ENCODE measurements at places on chromosomes 5 and 9. TPM values are rescaled to one million over a fixed set of nuclear protein-coding genes. Genes with fewer than 3 reads are reported as not detected.

The FBXW5 gene
- 74.1 TPM for total RNA-seq

The PRXL2C gene
- total RNA-seq = 23.7 TPM

The PCDHB5 gene
- 0.60 TPM for total RNA-seq

The OR13C9 gene
- total RNA-seq = not detected

The LCN1 gene
- total RNA-seq = not detected

The GARNL3 gene
- 2.5 TPM for total RNA-seq

Measured in RPMI7951 (cell line).